ENCODE measurements at places on chromosomes 12 and 14. TPM values are rescaled to one million over a fixed set of nuclear protein-coding genes. Genes with fewer than 3 reads are reported as not detected.

The HCAR1 gene
- 0.43 TPM for total RNA-seq

The DHRS1 gene
- 8.7 TPM for total RNA-seq

The NEUROD4 gene
- not detected for total RNA-seq

The KRT5 gene
- total RNA-seq: 0.32 TPM

The MYH6 gene
- not detected for total RNA-seq

The RNASE3 gene
- total RNA-seq: not detected

DNA sequence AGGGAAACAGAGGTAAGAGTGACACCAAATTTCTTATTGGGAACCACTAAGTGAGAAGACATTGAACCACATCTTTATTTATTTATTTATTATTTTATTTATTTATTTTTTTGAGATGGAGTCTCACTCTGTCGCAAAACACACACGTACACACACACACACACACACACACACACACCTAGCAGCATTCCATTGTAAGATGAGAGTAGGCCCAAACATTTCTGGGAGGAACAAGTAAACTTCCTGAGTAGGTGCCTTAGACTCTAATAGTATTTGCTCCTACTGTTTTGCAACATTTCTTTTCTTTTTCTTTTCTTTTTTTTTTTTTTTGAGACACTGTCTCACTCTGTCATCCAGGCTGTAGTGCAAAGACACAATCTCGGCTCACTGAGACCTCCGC lies 7.1 kb upstream of the CDC42BPB start:
- DNase-seq: no peak

GRCh38 chr12:57460468-57460784 lies 841 bp downstream of the GLI1 start:
- DNase-seq: no peak

- no peak for DNase-seq
These were observed 11.5 kb downstream of the PSMB5 start for GRCh38 chr14:23023022-23023794.

GRCh38 chr12:111330800-111331752 lies 37.8 kb downstream of the PHETA1 start:
- peak; percentile 55 for DNase-seq

DNA sequence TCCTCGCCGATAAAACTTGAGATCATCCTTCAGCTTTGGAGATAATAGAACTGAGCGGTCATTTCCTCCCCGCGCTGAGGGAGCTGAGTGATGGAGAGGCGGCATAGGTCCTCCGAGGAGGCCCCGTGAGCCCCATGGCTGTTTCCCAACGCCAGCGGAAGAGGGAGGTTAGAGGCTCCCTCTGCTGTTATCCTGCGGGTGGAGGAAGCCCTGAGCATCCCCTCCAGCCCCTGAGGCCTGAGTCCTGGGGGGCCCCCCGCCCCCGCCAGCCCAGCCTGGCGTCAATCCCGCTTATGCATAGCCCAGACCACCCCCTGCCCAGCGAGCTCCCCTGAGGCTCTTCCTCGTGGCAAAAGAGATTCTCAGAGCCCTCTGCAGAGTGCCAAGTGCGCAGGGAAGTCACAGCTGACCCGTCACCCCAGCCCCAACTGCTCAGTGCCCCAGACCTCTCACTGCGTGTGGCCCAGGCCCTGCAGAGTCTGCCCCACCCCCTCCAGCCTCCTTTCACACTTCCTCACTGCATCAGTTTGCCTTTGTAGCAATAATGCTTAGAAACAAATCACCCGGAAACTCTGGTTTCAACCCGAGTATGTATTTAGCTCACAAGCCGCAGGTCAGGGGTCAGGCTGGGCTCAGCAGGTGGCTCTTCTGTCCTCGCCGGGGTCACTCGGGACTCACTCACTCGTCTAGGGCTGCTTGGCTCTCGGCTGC lies 44.7 kb upstream of the GALNT9 start:
- peak; percentile 10 for DNase-seq

GRCh38 chr12:63321373-63321772 lies 170.4 kb upstream of the AVPR1A start:
- no peak for DNase-seq

DNA sequence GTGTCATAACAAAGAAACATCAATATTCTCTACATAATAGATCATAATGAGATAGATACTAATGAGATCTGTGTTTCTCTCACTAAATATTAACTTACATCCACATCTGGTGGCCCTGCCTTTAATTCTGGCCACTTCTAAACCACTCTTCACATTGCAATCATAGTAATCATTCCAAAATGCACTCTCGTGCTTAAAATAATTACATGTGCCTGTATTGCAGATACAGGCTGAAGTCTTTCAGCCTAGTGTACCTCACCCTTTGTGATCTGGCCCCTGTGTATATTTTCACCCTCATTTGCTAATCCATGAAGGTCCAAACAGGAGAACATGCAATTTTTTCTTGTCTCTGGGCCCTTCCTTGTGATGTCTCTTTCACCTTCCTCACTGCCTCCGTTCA lies 108.0 kb downstream of the LIN7A start:
- DNase-seq: peak; percentile 6

- DNase-seq: peak; percentile 77
These were observed 21.9 kb upstream of the ZFP36L1 start for GRCh38 chr14:68814539-68815297.

DNA sequence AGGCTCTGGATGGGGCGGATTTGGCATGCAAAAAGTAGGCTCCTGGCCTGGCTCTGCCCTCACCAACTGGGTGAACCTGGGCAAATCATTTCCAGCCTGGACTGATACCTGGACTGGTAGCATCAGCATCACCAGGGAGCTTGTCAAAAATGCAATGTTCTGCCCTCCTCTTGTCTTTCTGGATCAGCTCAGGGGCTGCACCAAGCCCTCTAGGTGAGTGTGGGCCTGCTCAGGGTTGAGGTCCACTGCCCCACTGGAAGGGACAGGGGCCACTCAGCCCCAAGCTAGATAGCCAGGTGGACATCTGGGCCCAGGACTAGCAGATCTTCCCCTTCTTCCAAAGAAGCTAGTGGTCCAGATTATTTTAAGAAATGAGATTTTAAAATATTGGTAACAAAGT lies 99.6 kb downstream of the RBM19 start:
- no peak for DNase-seq

- DNase-seq: peak; percentile 86
These were observed at the start of gene PIGH for GRCh38 chr14:67599698-67600561. TSS of gene PIGH (minus strand) at chr14:67600268. CDS start at chr14:67600203, 65 bp downstream.

GRCh38 chr12:46148327-46149078 lies 120.3 kb downstream of the SLC38A1 start:
- no peak for DNase-seq

DNA sequence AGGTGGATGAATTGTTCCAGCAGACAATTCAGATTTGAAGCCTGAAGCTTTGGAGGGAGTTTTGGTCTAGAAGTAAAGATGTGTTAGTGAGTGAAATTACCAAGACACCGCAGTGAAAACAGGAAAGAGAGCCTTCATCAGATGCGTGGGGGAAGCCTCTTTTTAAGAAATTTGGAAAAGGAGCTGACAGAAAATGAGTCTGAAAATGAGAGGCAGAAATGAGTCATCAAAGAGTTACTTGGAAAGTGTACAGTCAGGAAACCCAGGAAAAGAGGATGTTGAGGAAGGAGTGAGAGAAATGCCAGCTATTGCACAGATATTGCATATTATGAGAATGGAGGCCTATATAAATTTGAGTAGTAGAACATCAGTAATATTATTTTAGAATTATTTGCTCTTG lies 520.7 kb downstream of the NRXN3 start:
- DNase-seq: no peak

DNA sequence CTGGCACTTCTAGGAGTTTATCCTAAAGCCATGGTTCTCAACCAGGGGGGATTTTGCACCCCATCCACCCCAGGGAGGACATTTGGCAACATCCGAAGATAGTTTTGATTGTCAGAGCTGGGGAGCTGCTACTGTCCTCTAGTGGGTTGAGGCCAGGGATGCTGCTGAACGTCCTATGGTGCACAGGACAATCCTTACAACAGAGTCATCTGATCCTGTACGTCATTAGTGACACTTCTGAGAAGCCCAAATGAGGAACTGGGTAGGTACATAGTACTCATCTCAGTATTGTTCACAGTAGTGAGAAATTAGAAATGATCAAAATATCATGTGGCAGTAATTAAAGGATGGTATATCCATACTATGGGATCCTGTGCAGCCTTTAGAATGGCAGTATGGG lies 185.1 kb downstream of the CHST11 start:
- no peak for DNase-seq

DNA sequence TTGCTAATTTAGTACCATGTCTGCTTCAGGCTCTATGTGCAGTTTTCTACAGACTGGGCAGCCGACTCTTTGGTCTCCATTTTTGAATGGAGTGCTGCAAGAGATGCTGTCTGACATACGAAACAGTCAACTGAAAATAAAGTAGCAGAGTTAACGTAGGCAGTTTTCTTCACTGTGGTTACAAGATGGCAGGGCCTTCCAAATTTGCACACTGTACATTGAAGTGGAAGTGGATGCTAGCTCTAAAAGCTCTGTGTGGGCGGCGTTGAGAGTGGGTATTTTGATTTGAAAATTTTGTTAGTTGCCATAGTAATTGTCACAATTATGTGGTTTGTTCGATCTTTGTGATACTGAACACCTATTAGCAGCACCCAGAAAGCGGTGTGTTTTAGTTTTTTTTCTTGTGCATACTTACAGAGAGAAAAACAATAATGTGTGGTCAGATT lies 154.9 kb upstream of the ATP2B1 start:
- DNase-seq: no peak

DNA sequence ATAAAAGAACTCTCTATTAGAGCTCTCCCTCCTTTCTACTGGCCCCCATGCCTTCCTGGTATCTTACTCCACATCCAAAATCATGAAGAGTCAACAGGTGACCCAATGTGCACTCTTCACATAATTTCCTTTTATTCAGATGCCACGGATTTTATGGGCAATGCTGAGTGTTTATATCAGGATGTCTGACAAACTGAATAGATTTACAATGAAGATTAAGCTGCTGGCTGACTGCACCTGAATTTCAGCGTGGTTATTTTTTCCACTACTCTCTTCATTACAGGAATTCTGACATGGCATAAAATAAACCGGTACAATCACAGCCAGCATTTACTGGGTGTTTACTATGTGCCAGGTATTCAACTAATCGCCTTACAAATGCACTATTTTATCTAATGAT lies 29.4 kb upstream of the CERS5 start:
- no peak for DNase-seq

- no peak for DNase-seq
These were observed 105.8 kb downstream of the ZNF664 start for GRCh38 chr12:124078800-124079199.

DNA sequence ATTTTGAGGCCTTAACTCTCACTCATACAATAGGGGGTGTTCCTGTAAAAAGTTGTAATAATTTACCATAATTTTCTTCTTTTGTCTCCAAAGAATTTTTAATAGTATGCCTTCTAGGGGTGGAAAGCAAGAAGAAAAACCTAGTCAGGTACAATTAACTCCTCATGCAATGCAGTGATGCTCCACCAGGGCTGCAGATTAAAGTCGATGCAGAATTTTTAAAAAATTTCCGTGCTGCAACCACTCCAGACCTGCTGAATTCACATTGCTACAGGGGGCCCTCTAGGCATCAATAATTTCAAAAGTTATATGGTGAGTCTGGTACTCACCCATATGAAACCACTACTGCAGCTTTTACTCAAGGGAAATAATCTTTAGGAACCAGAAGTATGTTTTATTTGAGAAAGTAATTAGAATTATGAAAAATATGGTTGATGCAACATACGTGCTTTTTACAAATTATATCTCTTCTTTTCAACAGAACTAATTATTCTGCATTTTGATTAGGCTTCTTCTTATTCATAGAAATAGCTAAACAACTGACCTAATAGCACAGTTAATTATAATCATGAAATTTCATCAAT lies 353.2 kb downstream of the BCAT1 start:
- DNase-seq: peak; percentile 21

GRCh38 chr14:104639885-104640548 lies 35.4 kb upstream of the TMEM179 start:
- peak; percentile 47 for DNase-seq

GRCh38 chr12:47411966-47412365 lies 293.9 kb downstream of the RPAP3 start:
- no peak for DNase-seq
